D341Med (cell line): ENCODE measurements at places on chromosomes 1 and 21.

GRCh38 chr1:83827741-83828140 lies 171.2 kb downstream of the TTLL7 start:
- no peak for DNase-seq

- no peak for DNase-seq
Measured at GRCh38 chr21:29351691-29352090, 53.0 kb downstream of the BACH1 start.

- no peak for DNase-seq
Measured at GRCh38 chr1:173867141-173867752, 542 bp downstream of the GAS5 start.

DNA sequence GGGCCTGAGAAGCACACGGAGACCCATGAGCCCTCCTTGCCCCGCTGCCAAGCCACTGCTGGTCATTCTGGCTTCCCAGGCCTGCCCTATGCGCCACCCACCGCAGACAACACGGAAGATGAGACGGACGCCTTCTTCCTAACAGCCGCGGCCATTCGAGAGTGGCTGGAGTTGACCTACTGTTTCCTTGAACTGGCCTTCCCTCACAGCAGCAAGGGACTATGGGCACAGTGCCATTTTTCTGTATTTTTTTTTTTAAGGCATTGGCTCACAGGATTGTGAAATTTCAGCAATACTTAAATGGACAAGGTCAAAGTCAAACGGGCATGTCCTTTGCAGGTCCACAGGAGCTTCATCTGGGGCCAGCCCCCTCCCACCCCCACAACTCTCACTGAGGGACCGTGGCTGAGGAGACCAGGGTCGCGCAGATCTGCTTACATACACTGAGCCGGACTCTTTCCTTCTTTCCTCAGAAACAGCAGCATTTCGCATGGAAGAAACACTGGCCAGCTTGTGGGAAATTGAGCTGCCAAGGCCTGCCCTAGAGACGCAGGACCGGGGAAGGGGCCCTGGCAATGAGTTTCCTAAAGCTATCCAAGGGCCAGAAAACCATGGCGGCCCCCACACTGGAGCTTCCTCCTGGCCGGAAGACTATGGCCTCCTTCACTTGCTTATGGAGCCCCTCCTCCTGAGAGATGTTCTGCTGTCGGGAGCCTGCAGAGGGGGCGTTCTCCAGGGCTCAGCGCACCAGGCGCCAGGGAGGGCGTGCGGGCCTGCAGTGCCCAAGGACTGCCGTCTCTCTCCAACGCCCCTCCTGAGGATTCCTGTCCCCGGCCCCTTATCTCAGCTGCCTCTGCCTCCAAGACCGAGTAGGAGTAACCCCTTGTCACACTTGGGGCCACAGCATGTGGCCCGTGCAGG lies 98.9 kb downstream of the PGBD5 start:
- no peak for DNase-seq

DNA sequence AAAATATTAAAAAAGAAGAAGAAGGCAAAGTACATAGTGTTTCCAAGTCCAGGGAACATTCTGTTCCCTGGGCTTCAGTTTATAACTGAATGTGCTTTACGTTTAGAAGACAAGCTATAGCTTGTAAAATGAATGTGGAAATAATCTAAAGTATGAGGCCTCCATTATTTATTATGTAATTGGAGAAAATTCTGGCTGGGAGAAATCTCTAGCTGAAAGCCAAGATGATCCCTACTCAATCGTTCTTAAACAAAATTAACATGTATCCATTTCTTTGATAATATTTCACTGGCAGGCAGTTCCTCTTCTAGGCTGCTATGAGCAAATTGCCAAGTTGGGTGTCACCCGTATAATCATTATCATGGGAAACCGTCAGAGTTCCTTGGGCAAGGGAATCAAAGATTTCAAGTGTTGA lies 52.2 kb upstream of the ETS2 start:
- DNase-seq = no peak

GRCh38 chr1:29519788-29520110 lies 283.4 kb downstream of the PTPRU start:
- DNase-seq = no peak

- no peak for DNase-seq
Measured at GRCh38 chr1:13228343-13228781, 2.4 kb upstream of the PRAMEF18 start.
